Foreskin keratinocyte (primary cell): ENCODE measurements at places on chromosomes 13 and 19.

- no peak for DNase-seq
Observed at GRCh38 chr13:101916108-101916774, 463.8 kb downstream of the ITGBL1 start.

- DNase-seq: no peak
Observed at GRCh38 chr19:42028304-42029216, 34.5 kb upstream of the ATP1A3 start.

DNA sequence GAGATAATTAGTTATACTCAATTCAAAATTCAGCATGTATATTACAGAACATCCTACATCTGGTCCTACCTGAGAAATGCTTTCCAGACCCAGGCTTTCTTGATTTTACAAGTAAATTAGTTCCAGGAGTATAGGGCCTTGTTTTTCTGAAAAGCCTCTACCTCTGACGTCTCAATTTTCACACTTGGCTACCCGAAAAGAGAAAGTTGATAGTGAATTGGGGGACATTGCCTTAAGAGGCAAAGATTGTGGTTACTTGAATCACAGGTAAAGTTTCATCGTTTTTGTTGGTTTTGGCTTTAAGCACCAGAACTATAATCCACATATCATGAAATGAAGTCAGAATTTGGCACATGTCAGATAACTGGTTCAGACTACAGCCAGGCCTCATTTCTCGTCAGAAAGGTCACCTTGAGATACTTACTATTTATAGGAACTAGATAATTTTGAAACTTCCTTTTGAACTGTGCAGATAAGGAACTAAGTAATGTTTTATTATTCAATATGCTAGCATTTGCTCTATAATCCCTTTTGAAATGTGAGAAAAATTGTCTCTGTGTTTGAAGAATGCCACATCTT lies 30.8 kb downstream of the FAM124A start:
- no peak for DNase-seq

GRCh38 chr13:91174886-91175501 lies 172.5 kb upstream of the MIR17HG start:
- no peak for DNase-seq

DNA sequence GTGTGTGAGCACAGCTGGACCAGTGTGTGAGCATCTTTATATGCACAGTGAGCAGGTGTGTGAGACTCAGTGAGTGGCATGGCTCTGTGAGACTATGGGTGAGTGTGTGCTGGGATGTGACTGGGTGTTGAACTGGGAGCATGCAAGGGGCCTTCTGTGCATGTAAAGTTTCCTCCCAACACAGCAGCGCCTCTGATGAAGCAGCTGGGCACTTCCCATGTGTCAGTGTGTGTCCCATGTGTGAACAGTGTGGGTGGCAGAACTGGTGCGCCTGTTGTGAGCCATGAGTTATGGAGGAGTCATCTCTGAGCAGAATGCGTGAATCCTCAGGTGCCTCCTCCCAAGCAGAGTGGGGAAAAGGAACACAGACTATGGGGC lies 24.1 kb downstream of the LGALS16 start:
- no peak for DNase-seq

DNA sequence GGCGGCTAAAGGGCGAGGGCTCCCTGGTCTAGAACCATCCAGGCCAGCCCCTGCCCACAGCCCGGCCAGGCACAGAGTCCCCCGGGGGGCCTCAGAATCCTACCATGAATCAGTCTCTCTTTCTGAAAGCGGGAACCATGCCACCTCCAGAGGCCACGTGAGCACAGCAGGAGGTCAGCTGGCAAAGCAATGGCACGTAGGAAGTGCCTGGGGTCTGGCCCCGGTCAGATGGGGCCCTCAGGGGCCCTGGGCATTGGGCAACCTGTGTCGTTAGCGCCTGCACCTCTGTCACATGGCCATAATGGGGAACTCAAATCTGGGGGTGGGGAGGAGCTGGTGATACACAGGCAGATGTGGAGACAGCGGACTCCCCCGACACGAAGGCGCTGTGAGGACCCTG lies 8.8 kb downstream of the MFSD12 start:
- no peak for DNase-seq

- DNase-seq: no peak
Observed at GRCh38 chr13:113304121-113304520, 7.1 kb downstream of the LAMP1 start.

DNA sequence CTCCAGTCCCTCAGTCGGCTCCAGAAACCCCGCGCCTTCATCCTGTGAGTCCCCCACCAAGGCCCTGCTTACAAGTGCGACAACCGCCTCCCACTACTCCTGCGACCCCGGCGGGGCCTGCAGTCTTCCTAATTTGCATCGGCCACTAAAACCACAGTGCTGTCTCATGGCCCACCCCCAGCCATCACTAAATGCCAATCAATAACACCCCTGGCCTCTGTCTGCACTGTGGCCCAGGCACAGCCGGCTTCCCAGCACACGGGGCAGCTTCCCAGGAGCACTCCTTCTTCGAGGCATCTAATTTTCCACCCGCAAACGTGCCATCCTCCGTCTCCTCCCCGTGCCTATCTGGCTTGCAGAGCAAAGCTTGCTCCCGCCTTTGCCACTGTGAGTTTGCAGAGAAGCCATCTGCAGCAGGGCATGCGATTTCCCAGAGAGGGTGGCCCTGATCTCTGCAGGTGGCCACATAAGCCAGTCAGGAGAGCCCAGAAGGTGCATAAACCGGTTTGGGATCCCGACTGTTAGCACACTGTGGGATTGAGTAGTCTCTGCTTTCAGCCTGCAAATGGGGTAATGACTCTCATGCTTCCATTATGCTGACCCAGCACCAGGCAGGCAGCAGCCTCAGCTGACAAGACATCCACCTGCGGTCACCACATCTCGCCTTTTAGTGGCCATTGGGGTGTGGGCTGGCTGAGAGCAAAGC lies 34.0 kb upstream of the USE1 start:
- DNase-seq: no peak

- peak; percentile 94 for DNase-seq
Observed at GRCh38 chr13:106155411-106155810, 380.1 kb downstream of the EFNB2 start.

- DNase-seq: no peak
Observed at GRCh38 chr19:1591421-1592023, 1.1 kb downstream of the MBD3 start.

- DNase-seq: no peak
Observed at GRCh38 chr19:48368936-48369335, 4.8 kb downstream of the SYNGR4 start.

DNA sequence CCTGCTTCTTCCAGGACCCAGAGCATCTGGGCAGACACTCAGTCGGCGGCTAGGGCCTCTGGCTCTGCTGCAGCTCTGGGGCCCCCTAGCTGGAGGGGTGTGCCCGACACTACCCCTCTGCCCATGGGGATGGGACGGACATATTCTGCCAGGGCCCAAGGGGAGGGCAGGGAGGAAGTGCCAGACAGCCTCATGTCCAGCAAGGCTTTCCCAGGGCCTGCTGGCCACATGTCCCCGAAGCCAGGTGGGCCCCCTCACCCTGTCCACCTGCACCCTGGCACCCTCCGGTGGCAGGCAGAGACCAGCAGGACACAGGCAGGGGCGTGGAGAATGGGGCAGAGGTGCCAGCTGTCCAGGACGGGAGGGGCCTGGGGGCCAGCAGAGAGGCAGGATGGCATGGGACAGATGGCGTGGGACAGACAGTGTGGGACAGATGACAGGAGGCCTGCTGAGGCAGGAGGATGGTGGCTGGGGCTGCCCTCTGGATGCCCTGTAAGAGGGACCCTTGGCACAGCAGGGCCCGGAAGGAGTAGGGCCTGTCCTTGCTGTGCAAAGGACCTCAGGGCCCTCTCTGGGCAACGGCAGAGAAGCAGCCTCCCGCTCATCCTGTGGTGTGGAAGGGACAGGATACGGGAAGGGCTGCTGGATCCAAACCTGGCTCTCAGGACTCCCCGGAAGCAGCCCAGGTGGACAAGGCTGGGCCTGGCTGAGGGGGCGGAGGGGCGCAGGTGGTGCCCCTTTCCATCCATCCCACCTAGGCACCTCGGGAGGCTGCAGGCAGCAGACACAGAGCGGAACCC lies 29.1 kb downstream of the CEBPG start:
- DNase-seq: no peak

DNA sequence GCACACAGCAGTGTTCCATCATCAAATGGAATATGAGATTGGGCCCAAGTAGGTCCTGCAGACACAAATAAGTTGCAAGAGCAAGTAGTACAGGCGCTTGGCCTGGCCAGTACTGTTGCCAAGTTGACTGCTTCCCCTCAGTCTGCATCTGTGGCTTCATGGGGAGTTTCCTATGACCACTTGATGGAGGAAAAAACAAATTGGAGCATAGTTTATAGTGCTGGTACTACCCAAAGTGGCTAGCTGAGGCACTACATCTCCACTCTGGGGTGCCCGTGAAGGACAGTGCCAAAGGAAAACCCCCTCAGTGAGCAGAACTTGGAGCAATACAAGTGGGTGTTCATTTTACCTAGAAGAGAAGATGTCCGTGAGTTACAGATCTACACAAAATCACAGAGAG lies 10.6 kb upstream of the ALOX5AP start:
- DNase-seq: no peak

DNA sequence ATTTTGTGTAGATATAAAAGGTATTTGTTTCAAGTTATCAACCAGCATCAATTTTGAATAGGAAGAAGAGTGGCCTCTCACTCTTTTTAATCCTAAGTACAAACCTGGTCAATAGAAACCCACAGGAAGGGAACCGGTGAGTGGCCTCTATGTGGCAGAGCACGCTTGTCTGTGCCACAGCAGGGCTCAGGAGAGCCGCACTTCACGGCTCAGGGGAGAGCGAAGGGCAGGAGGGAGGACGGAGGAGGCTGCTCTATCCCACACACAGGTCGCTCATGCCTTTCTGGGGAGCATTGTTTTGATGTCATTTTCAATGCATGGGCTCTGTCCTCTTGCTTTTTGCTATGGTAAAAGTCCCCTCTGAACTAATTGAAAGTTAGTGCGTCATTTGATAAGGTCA lies 57.2 kb downstream of the TNFRSF19 start:
- DNase-seq: no peak

DNA sequence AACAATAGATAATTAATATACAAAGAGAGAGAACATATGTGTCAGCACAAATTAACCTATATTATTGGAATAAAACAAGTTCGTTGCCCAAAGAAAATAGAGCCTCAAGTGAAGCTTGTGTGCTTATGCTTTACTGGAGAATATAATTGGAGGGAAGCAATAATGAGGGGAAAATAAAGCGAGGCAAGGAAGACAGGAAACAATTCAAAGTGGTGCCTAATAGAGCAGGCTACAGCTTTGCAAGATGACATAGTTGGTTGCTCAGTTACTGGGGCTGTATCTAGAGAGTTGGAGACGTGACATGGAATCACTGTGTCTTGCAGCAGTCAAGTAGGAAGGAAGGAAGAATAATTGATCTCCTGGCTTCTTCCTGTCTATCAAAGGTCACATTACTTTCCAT lies 21.1 kb upstream of the SLC10A2 start:
- DNase-seq: no peak

DNA sequence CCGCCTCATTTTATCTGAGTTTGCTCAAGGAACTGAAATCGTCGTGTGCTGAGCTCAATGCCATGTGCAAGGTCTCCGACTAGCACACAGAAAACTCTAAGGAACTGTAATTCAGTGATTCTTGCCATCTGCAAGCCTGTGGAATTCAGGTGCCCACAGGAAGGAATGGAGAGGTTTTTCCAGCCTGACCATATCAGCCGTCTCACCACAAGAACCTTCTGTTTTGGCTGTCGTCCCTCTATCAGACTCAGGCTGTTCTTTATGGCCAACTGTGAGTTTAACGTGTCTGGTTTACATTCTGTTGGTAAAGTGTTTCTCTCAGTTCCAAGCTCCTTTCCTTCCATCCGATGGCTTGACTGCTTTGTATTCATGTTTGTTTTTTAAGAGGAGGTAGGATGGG lies 293.5 kb downstream of the SPRY2 start:
- DNase-seq: no peak

DNA sequence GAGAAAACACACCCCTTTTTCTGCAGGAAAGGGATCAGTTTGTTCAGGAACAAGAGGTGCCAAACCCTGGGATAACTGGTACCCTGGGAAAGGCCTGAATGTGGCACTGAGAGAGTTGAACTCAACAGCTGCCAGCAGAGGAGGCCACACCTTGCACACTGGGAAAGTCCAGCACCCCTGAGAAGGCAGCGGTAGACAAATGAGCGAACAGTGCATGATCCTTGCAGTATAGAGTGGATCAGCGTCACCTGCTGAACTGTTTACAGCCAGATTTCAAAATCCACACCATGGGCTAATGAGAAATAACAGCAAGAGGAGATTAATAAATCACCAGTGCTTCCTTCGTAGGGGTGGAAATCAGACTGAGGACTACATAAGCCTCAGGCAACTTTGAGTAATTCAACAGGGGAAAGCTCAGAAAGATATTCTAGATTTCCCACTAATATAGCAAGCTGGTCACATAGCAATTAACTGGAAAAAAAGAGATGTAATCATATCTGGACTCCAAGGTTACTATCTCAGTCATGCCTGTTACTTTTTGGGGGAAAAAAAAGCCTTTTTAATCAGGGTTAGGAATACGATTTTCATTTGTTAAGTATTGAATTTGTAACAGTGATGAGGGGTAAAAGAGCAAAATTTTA lies 52.0 kb downstream of the DCT start:
- DNase-seq: no peak

GRCh38 chr13:34300559-34300958 lies 482.6 kb downstream of the RFC3 start:
- no peak for DNase-seq

GRCh38 chr19:7113233-7113632 lies 43.7 kb downstream of the ZNF557 start:
- DNase-seq: no peak

DNA sequence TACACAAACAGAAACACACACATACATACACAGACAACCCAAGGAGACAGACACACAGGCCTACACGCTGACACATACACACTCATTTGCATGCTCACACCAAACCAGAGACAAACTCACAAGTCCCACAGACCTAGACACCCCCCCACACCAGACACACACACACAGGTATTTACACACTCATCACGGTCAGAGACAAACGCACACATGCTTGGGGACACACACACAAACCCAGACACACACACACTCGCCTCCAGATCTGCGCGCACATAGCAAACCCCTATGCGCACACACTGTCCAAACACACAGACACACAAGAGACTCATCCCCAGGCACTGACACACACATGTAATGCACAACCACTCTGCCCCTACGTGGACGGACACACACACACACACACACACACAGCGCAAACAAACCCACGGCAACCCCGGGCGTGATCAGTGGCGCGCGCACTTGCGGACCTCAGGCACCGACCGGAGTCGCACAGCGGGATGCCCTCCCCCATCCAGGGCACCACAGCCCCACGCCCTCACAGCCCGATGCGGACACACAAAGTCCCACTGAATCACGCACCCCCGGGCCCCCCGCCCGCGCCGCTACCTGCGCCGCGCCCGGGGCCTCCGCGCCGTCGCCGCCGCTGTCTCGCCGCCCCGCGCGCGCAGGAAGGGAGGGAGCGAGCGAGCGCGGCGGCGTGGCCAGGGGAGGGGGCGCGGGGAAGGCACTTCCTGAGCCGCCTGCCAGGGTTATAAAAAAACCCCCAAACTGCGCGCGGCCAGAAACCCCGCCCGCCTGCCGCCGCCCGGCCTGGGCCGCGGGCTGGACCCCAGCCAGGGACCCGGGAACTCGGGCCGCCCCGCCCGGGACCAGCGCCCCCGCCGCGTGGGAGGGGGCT lies at the start of gene ADAMTS10:
Gene ADAMTS10, minus strand, starts transcription at position 675 of the 895 bp plus-strand sequence. CDS start 5,005 bp downstream, outside the sequence.
- no peak for DNase-seq

GRCh38 chr19:28972058-28972852 lies 240.7 kb downstream of the UQCRFS1 start:
- no peak for DNase-seq

- DNase-seq: peak; percentile 71
Observed at GRCh38 chr13:40061466-40062450, 406.3 kb downstream of the COG6 start.
